ENCODE measurements at places on chromosomes 11 and 22. TPM values are rescaled to one million over a fixed set of nuclear protein-coding genes. Genes with fewer than 3 reads are reported as not detected.

Gene SCGB1D1
- total RNA-seq = not detected

Gene GVQW3
- 0.43 TPM for total RNA-seq

Gene UBQLNL
- not detected for total RNA-seq

Gene GLYATL1
- total RNA-seq = not detected

Gene ANO5
- under 0.01 TPM for total RNA-seq

Gene TSKU
- total RNA-seq = 3.0 TPM

Gene CCND1
- total RNA-seq = 116 TPM

Gene SCUBE1
- total RNA-seq = 1.8 TPM

Gene AIFM3
- total RNA-seq = not detected

Gene PATE4
- not detected for total RNA-seq

Gene OR52I2
- not detected for total RNA-seq

Gene SLC7A4
- total RNA-seq = not detected

Gene SPDYC
- not detected for total RNA-seq

Gene RIC3
- total RNA-seq = not detected

Gene RNF215
- 21.7 TPM for total RNA-seq

Gene CCDC34
- total RNA-seq = 2.4 TPM

Gene RASSF7
- 19.1 TPM for total RNA-seq

Gene CD3D
- total RNA-seq = not detected

Data from dermis lymphatic vessel endothelial cell (primary cell).